ENCODE measurements at places on chromosomes 1 and 21.

DNA sequence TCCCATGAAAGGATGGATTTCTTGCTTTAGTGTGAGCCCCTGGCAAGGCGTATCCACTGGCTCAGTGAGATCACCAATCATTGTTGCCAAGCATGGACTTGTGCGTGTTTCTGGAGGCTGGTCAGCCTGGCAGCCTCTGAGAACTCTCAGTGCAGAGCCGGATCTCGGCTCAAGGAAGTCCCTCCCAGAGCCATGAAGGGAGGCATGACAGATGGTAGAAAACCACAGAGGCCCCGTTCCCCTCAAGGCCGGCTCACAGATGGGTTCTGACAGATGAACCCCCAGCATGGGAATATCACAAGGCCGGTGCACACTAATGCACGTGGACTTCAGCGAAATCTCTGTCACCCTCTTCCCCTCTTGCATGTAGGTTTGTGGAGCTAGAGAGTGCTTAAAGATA, 290.5 kb downstream of the AJAP1 start:
- no peak for DNase-seq

DNA sequence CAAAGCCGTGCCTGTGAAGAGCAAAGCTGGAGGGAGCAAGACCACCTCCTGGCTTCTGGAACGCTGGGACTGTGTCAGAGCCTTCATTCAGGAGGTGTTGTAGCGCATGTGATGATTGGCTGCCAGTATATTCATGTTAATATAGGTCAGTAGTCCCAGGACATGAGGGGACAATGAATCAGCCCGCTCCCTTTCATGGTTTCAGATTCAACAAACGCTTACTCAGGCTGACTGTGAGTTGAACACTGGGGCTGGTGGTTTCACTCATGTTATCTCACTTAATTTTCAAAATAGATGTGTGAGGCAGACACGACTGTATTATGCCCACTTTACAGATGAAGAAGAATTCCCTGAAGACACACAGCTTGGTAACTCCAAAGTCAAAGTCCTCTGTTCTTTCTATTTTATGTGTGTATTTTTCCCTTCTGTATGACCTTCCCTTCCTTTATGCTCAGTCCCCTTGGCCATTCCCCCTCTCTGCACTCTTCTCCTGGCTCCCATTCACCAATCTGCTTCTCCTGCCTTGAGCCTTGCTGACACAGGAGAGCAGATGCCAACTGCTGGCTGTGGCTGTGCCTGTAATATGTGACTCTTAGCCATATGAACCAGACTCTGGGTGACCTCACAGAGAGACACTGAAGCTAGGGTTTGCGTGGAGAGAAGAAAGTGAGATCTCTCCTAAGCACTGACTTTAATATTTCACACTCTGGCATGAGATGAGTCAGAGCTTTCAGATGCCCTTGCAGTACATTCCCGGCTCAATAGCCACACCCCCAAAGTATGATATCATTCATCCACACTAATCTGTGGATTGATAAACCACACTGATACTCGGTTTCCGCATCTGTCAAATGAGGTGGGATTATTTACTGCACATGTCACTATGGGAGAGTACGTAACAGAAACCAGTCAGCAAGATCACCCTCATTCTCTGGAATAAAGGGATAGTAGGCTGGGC, 31.4 kb upstream of the KIRREL1 start:
- DNase-seq = no peak

GRCh38 chr1:156755527-156755950, 4.1 kb upstream of the HDGF start:
- DNase-seq = no peak

DNA sequence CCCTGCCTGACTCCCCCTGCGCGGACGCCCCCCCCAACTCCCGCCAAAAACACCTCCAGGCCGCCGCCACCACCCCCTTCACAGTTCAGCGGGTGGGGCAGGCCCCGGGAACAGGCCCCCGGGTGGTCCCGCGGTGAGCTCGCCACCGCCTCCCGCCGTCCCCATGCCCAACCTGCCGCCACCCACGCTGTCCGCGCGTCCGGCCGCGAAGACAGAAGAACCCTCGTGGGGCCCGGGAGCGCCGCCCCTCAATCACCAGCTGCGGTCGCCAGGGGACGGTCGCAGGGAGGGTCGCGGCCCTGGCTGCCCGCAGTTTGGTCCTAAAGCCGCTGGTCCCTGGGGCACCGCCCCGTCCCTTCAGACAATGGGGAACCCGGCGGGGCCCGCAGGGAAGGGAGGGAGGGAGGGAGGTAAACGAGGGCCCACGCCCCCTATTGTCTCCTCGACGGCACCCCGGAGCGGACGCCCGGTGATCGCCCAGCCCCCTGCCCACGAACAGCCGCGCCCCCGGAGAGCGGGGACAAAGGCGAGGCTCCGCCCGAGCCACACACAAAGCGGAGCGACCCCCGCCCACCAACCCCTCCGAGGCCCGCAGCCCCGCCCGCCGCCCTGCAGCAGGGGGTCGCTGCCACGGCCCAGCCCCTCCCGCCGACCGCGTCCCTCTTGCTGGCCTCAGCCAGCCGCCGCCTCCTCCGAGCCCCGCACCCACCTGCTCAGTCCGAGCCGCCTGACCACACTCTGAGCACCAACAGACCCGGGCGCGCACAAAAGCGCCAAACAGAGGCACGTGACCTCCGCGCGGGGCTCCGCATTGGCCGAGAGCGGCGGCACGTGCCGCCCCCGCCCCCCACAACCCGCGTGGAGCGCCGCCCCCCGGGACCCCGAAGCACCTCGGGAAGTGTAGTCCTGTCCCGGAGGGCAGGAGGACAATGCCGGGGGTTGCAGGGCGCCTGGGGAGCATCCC, at the start of gene STMN1:
Gene STMN1 (minus strand): TSS at position 740 of the 964 bp plus-strand sequence. CDS start 1,743 bp downstream, outside the sequence.
- peak; percentile 89 for DNase-seq

- DNase-seq = no peak
Observed at GRCh38 chr21:42026082-42026435, 15.9 kb upstream of the ZBTB21 start.

- DNase-seq = no peak
Observed at GRCh38 chr1:244394826-244395765, 56.6 kb downstream of the ADSS2 start.

- DNase-seq = no peak
Observed at GRCh38 chr1:234222561-234223280, 150.5 kb upstream of the COA6 start.

GRCh38 chr1:158654086-158654485, 32.4 kb downstream of the SPTA1 start:
- DNase-seq = no peak

- DNase-seq = no peak
Observed at GRCh38 chr1:47866601-47867437, 130.4 kb downstream of the TRABD2B start.

DNA sequence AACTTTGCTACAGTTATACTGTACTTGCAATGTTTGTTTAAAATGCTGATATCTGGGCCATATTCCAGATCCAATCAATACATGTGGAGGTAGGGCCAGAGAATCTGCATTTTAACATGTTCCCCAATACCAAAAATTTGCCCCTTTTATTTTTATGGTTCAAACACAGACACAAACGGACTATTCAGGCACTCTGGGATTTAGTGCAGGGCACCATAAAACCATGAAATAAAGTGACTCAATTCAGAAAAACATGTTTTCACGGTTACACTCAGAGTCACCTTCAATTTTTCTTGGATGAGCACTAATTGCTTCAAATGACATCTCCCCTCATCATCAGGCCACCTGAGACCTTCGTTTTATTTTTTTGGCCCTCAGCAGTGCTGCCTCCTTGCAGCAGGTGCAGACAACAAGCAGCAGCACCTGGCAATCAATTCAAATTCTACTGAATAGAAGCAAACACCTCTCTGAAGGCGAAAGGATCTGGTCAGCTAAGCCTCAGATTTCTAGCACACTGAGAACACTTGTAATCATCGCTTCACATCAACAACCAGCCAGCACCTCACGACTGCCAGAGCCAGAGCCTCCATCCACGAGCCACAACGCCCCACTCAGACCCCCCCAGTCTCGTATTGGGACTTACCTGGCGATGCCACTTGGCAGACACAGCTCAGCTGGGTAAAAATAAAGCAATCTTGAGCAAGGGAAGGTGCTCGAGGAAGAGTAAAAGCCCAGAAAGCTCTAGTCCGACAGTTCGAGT, 1.1 kb downstream of the ERO1B start:
- no peak for DNase-seq

- DNase-seq = no peak
Observed at GRCh38 chr1:197595304-197595904, 179.9 kb downstream of the DENND1B start.

GRCh38 chr1:101282314-101283038, 45.7 kb downstream of the S1PR1 start:
- DNase-seq = no peak

GRCh38 chr1:31701091-31701736, 2.6 kb downstream of the COL16A1 start:
- DNase-seq = peak; percentile 92

GRCh38 chr1:41325801-41326200, 35.4 kb upstream of the FOXO6 start:
- no peak for DNase-seq

GRCh38 chr1:151620286-151620685, 8.4 kb downstream of the SNX27 start:
- DNase-seq = no peak

DNA sequence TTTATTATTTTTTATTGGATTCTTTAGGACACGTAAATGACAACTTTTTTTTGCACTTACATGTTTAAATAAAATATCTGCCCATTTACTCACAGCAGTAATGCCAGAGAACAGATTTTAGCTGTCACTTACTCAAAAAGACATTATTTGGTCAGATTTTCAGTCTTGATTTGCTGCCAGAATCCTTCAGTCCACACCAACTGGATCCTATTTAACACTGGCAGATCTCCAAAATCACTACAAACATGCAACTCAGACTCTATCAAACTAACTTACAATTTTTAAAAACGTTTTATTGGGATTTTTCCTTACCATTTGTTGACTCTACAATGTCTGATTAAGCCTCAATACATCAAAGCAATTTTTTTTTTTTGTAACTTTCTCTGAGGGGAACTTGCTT, 11.1 kb downstream of the ATP6V1G3 start:
- DNase-seq = no peak

DNA sequence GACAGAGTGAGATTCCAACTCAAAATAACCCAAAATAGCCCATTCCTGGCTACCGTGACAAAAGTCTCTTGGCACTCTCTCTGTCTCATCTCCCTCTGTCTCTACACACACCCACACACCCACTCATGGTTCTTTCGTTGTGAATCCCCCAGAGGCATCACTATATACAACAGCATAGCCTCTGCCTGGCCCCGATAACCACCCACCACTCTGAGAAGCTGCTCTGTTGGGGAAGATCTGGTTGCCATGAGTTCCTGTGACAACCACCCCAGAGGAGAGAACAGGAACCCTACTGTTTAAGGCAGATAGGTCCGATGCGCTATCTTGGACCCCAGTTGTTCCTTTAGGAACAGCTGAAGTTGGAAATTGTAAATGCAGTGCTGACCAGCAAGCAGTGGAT, 70.4 kb upstream of the LYST start:
- DNase-seq = no peak

- no peak for DNase-seq
Observed at GRCh38 chr1:230730977-230731376, 16.2 kb upstream of the CAPN9 start.

GRCh38 chr1:118944133-118944532, 44.0 kb downstream of the TBX15 start:
- DNase-seq = no peak

GRCh38 chr1:223556414-223557129, 108.9 kb downstream of the CAPN8 start:
- DNase-seq = no peak

DNA sequence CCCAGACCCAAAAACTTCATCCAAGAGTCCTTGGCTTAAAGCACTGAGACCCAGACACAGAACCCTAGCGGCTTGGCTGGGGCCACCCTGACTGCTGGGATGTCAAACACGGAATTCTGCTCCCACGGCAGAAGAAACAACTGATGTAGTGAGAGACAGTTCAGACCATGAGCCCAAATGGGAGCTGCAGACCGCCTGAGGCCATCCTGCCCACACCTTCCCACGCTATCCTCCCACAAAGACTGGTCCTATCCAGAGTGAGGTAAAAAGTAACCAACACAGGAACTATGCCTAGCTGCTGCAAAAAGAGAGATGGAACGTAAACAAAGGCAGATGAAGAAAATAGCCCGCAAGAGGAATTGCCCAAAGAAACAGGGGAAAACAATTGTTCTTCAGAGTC, 203.3 kb downstream of the PTPRU start:
- DNase-seq = no peak

- peak; percentile 67 for DNase-seq
Observed at GRCh38 chr1:178725466-178726086, 532 bp downstream of the RALGPS2 start.

GRCh38 chr1:203448521-203449061, 27.0 kb upstream of the PRELP start:
- peak; percentile 52 for DNase-seq

DNA sequence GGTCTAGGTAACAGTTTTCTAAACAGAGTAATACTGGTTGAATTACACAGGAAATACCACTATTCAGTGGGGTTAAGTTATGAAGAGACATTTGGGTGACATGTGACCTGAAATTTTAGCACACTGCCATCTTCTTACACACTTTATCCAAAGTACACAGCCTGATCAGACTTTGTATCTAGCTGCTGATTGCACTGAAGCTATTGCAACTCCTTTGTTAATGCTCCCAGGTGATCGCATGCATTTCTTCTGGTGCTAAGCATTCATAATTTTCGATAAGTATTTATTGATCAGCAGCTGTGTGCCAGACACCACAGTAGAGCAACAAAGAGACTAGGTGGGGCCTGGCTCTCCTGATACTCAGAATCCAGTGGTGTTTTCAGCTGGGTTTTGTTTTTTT, 52.4 kb downstream of the AK4 start:
- DNase-seq = no peak

DNA sequence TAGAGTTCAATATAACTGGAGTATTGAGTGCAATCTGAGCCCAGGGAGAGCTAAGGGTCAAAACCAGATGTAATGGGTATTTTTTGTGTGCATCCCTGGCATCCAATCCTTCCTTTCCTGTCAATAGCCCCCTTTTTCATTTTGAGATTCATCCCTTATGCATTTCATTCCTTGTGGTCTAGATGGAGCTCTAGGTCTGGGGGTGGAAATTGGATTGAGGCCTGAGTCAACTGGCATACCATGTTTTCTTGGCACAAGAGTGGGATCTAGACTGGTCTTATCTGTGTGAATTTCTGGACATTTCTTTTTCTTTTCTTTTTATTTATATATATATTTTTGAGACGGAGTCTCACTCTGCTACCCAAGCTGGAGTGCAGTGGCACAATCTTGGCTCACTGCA, 67.3 kb upstream of the RAB3GAP2 start:
- DNase-seq = no peak

- no peak for DNase-seq
Observed at GRCh38 chr1:181469829-181470228, 13.5 kb upstream of the CACNA1E start.

GRCh38 chr1:55530749-55531478, 315.8 kb upstream of the USP24 start:
- no peak for DNase-seq

DNA sequence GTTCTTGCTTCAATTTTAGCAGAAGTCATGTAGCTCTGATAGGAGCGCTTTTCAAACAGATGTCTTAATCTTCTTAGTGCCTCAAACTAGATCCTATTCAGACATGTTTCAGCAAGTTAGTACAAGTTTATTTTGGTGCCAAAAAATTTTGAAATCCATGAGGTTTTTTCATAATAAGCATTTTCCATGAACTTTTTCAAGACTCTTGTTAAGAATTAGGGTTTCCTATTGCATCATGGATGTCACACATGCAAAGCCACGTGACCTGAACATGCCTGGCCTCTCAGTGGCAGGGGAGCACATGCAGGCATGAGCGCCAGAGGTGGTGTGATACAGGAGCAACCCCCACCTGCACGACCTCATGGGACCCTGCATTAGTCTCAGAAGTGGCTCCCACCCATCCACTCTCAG, 67.6 kb downstream of the POFUT2 start:
- DNase-seq = peak; percentile 61

GRCh38 chr1:205248793-205249601, 21.3 kb downstream of the TMCC2 start:
- DNase-seq = peak; percentile 68

Measured in right cardiac atrium (tissue), 5 donors.